Smooth muscle cell of the umbilical artery (primary cell): ENCODE measurements at places on chromosomes 6 and 20. TPM values are rescaled to one million over a fixed set of nuclear protein-coding genes. Genes with fewer than 3 reads are reported as not detected.

BMP6 gene
- total RNA-seq, result 2.1 and 69.2 TPM in 2 replicates

VWA7 gene
- total RNA-seq, result 0.09 TPM in 1 of 2 replicates, not detected in the other

C20orf96 gene
- total RNA-seq, result 3.9 and 4.1 TPM in 2 replicates

ASIP gene
- not detected in 2 replicates for total RNA-seq

BTN1A1 gene
- total RNA-seq, result not detected in 2 replicates

EEF1E1 gene
- total RNA-seq, result 36.5 and 87.1 TPM in 2 replicates

PCSK2 gene
- not detected in 2 replicates for total RNA-seq

HLA-DRB1 gene
- total RNA-seq, result not detected in 2 replicates

CALHM6 gene
- total RNA-seq, result 0.42 and 2.1 TPM in 2 replicates

FAXC gene
- 0.59 and 2.1 TPM in 2 replicates for total RNA-seq

KHDC1 gene
- 3.0 and 3.3 TPM in 2 replicates for total RNA-seq

TGM3 gene
- not detected in 2 replicates for total RNA-seq

TFAP2D gene
- total RNA-seq, result not detected in 2 replicates

HECA gene
- total RNA-seq, result 7.1 and 8.9 TPM in 2 replicates

COL9A3 gene
- total RNA-seq, result 0.30 TPM in 1 of 2 replicates, not detected in the other

BMP7 gene
- total RNA-seq, result not detected in 2 replicates

SEL1L2 gene
- 0.89 TPM in 1 of 2 replicates, not detected in the other for total RNA-seq

ABT1 gene
- total RNA-seq, result 10.4 and 11.9 TPM in 2 replicates

TOMM6 gene
- 48.6 and 52.3 TPM in 2 replicates for total RNA-seq

LRRC73 gene
- total RNA-seq, result 0.30 and 0.46 TPM in 2 replicates

CALHM4 gene
- total RNA-seq, result not detected in 2 replicates

DPPA5 gene
- not detected in 2 replicates for total RNA-seq

LATS1 gene
- 9.8 and 12.7 TPM in 2 replicates for total RNA-seq

APOM gene
- 0.60 and 0.89 TPM in 2 replicates for total RNA-seq

XPO5 gene
- 25.5 and 40.0 TPM in 2 replicates for total RNA-seq

YTHDF1 gene
- 17.8 and 25.2 TPM in 2 replicates for total RNA-seq

CTAGE9 gene
- not detected in 2 replicates for total RNA-seq

SUPT3H gene
- total RNA-seq, result 16.6 and 21.6 TPM in 2 replicates

EYS gene
- total RNA-seq, result 0.05 TPM in 1 of 2 replicates, not detected in the other

MAK gene
- total RNA-seq, result not detected in 2 replicates

OR14J1 gene
- total RNA-seq, result not detected in 2 replicates

FAM209B gene
- not detected in 2 replicates for total RNA-seq

HLA-DOB gene
- 0.18 TPM in 1 of 2 replicates, not detected in the other for total RNA-seq

MATN4 gene
- not detected in 2 replicates for total RNA-seq

CD24 gene
- 3.3 and 7.2 TPM in 2 replicates for total RNA-seq

KCNK17 gene
- not detected in 2 replicates for total RNA-seq

TRDN gene
- total RNA-seq, result not detected in 2 replicates

LY6G5C gene
- total RNA-seq, result 0.51 and 0.59 TPM in 2 replicates

VIP gene
- not detected in 2 replicates for total RNA-seq

THBD gene
- total RNA-seq, result 1.2 and 7.2 TPM in 2 replicates

ZSCAN31 gene
- total RNA-seq, result 1.8 and 2.0 TPM in 2 replicates

OR2H2 gene
- not detected in 2 replicates for total RNA-seq

CPNE5 gene
- total RNA-seq, result 0.18 and 0.30 TPM in 2 replicates

C20orf144 gene
- total RNA-seq, result 0.05 and 0.30 TPM in 2 replicates

DEFB132 gene
- not detected in 2 replicates for total RNA-seq

OTOR gene
- not detected in 2 replicates for total RNA-seq
